Hepatocyte (in vitro differentiated cells): ENCODE measurements at places on chromosomes 3 and 15. TPM values are rescaled to one million over a fixed set of nuclear protein-coding genes. Genes with fewer than 3 reads are reported as not detected.

DNA sequence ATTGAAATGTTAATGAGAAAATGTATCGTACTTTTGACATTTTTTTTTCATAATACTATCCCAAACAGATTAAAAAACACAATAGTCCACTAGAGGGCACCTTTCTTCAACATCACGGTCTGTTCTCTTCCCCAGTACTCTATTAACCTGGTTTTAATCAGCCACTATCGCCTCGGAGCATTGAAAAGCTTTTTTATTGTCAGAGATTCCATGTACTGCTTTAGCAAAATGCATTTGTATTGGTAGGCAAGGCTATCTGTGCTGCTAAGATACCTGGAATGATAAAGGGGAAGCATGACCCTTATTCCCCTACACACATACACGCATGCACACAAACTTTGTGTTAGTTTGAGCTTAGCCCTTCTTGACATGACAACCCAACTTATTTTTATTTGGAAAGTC is 160.1 kb upstream of the IL12A start:
- peak; percentile 77 for DNase-seq
- peaks cover 11% of the 10 kb centered on the region for H3K4me1 ChIP-seq
- no peaks in the 10 kb centered on the region for H3K27me3 ChIP-seq
- H3K4me3 ChIP-seq = no peak overlapping the region

- H3K27me3 ChIP-seq = peaks cover 26% of the 10 kb centered on the region
- no peak overlapping the region for H3K4me3 ChIP-seq
- peaks cover 4% of the 10 kb centered on the region for H3K4me1 ChIP-seq
- no peak for DNase-seq
- H3K36me3 ChIP-seq = no peaks in the 10 kb centered on the region
Measured at GRCh38 chr15:40250771-40251483, 12.1 kb downstream of the PAK6 start.

Gene ARPIN
- 6.8 and 8.6 TPM in 2 replicates for total RNA-seq

GRCh38 chr15:81025721-81026370 is 25.1 kb downstream of the TLNRD1 start:
- peaks cover 11% of the 10 kb centered on the region for H3K4me1 ChIP-seq
- no peaks in the 10 kb centered on the region for H3K36me3 ChIP-seq
- H3K27me3 ChIP-seq = no peaks in the 10 kb centered on the region
- no peak overlapping the region for H3K27ac ChIP-seq
- H3K4me3 ChIP-seq = no peak overlapping the region

DNA sequence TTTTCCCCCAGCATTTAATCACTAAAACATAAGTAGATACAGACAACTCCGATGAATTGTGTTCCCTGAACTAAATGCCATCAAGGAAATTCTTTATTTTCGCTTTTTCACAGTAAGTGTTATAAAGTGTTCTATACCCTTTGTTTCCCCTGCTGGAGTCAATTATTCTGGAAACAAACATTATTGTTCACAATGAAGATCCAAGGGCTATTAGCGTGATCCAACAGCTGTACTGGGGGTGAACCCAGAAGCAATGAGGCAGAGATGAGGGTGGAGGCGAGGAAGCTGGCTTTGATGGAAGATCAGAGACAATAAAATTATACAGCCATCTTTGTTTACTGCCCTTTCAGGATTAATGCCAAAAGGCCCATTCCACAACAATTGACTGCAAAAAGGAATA is 250.3 kb upstream of the IGF1R start:
- H3K4me1 ChIP-seq = no peaks in the 10 kb centered on the region
- no peaks in the 10 kb centered on the region for H3K36me3 ChIP-seq
- no peaks in the 10 kb centered on the region for H3K27me3 ChIP-seq

Gene C3orf20
- 0.07 TPM in 1 of 2 replicates, not detected in the other for total RNA-seq

Gene NUP210
- 8.3 and 8.4 TPM in 2 replicates for total RNA-seq

DNA sequence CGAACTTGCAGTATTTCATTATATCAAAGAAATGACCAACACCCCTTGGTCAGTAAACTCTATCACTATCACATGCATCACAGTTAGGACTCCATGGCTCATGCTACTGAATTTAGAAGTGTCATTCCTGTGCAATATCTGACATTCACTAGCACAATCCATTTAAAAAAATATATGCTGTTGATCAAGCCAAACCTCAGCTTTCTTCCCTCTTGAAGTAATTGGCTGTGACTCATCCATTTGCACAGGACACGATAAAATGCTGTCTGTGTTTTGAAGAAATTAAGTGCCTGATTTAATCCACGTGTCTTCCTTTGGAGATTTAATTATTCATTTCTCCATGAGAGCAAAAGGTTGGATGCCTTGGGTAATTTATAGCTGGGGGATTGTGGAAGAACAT is 38.9 kb downstream of the CPNE4 start:
- H3K36me3 ChIP-seq = no peaks in the 10 kb centered on the region
- no peak for DNase-seq
- no peaks in the 10 kb centered on the region for H3K27me3 ChIP-seq

Gene AGTR1
- 8.0 and 11.2 TPM in 2 replicates for total RNA-seq

- peaks cover 6% of the 10 kb centered on the region for H3K36me3 ChIP-seq
- H3K27ac ChIP-seq = peak overlapping the region; percentile 10
- DNase-seq = no peak
- no peaks in the 10 kb centered on the region for H3K4me1 ChIP-seq
- H3K4me3 ChIP-seq = no peak overlapping the region
- H3K27me3 ChIP-seq = no peaks in the 10 kb centered on the region
Measured at GRCh38 chr3:45741247-45741646, 52.1 kb downstream of the SACM1L start.

DNA sequence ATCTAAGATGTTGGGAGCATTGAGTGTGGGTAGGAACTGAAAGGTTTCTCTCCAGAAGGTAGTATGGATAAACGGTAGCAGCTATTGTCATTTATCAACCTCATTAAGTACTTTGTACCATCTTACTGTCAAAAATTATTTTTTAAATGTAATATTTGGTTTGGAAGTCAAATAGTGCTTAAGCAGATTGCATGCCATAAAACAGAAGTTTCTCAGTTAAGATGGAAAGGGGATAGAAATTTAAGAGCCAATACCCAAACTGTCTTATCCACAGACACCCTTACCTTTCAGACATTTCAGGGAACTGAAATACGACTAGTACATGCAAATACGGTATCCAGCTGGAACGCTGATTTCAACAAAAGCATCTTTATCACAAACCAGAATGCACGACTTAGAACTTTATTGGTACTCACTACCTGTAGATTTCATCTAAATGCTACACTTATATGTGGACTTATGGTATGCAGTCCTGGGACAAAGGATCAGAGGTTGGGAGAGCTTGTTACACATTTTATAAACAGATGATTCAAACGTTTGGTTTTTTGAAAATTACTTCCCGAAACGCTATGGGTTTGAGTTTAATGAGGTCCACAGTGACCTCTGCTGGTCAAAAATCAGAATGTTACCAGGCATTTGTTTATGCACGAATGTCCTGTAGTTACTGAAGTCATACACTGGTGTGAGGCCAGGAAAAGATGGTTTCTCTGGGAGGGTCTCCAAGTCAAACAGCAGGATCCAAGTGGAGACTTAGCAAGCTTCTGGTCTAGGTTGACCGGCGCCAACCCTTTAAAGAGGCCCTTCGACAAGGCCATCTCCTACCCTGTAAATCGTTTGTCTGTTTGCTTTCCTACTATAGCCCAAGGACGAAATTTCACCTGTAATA is 45.7 kb upstream of the DUT start:
- no peaks in the 10 kb centered on the region for H3K4me1 ChIP-seq
- no peaks in the 10 kb centered on the region for H3K27me3 ChIP-seq
- H3K27ac ChIP-seq = no peak overlapping the region
- peak; percentile 86 for DNase-seq
- H3K36me3 ChIP-seq = no peaks in the 10 kb centered on the region
- no peak overlapping the region for H3K4me3 ChIP-seq

Gene CX3CR1
- total RNA-seq = 0.28 and 0.70 TPM in 2 replicates

Gene POLQ
- total RNA-seq = 1.4 and 2.5 TPM in 2 replicates

Gene ERICH6
- not detected in 2 replicates for total RNA-seq

- H3K4me1 ChIP-seq = no peaks in the 10 kb centered on the region
- no peak overlapping the region for H3K27ac ChIP-seq
- no peak for DNase-seq
- no peaks in the 10 kb centered on the region for H3K27me3 ChIP-seq
- no peaks in the 10 kb centered on the region for H3K36me3 ChIP-seq
Measured at GRCh38 chr3:149270180-149270579, 48.6 kb upstream of the CP start.

DNA sequence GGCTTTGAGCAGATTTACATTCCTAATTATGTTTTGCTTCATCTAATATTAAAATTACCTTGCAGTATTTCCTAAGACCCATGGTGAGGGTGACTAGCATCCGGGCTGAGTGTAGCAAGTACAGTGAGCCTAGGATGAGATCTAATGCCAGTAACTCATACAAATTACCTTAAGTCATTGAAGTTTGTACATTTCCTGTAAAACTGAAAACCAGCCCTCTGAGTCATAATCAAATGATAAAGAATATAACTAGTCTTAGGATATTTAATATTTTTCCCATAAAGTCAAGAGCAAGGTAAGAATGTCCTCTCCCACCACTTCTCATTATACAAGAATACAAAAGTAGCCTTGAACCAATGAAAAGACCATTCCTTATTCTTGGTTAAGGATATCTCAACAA is 54.8 kb upstream of the CHRM5 start:
- no peaks in the 10 kb centered on the region for H3K36me3 ChIP-seq
- H3K27me3 ChIP-seq = no peaks in the 10 kb centered on the region
- no peak for DNase-seq
- H3K4me3 ChIP-seq = no peak overlapping the region
- H3K4me1 ChIP-seq = no peaks in the 10 kb centered on the region
